ENCODE measurements at places on chromosomes 2 and 18. TPM values are rescaled to one million over a fixed set of nuclear protein-coding genes. Genes with fewer than 3 reads are reported as not detected.

GRCh38 chr2:230654057-230654456 is 58.6 kb upstream of the CAB39 start:
- DNase-seq, result no peak

DNA sequence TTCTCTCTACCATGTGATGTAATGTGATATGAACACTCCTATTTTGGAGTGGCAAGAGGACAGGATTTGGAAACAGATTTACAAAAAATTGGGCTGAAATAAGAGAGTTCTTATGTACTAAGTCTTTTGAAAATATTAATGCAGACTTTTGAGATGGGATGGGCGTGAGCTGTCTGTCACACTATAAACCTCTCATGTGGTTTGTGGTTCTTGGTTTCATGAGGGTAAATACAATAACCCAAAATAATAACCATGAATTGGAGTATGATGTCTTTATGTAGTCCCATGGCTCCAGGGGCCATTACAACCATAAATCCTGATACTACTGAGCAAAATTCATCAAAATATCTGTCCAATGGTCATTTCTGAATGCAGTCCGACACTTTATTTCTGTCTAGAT is 668.0 kb downstream of the MBD2 start:
- DNase-seq, result no peak

GRCh38 chr2:218323526-218324472 is 31.5 kb upstream of the TMBIM1 start:
- peak; percentile 92 for DNase-seq

- no peak for DNase-seq
These were observed 19.5 kb upstream of the ID2 start for GRCh38 chr2:8662239-8662879.

Gene TMEM178A
- total RNA-seq, result 22.5 TPM

Gene RGPD6
- total RNA-seq, result 33.9 TPM

Gene ALMS1
- total RNA-seq, result 30.1 TPM

Gene PROKR1
- total RNA-seq, result 0.04 TPM

DNA sequence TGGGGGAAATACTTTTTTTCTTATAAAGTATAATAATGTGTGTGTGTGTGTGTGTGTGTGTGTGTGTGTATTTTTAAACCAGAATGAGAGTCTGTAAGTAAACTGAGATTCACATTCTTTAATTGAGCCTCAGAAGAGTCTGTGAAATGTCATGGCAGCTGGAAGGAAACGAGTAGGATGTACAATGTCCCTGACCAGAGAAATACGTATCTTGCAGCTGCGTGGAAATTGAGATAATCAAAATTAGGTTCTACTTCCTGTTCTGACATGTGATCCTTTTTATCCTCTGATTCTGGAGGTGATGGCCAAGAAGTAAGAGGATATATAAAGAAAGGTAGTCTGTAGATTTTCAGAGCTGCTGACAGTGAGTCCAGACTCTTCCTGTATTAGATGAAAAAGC is 50.0 kb downstream of the SH3RF3 start:
- DNase-seq, result no peak

- peak; percentile 24 for DNase-seq
These were observed 1.1 kb downstream of the MIB1 start for GRCh38 chr18:21741562-21742314.

Gene CD8B2
- not detected for total RNA-seq

Gene TMEM247
- not detected for total RNA-seq

DNA sequence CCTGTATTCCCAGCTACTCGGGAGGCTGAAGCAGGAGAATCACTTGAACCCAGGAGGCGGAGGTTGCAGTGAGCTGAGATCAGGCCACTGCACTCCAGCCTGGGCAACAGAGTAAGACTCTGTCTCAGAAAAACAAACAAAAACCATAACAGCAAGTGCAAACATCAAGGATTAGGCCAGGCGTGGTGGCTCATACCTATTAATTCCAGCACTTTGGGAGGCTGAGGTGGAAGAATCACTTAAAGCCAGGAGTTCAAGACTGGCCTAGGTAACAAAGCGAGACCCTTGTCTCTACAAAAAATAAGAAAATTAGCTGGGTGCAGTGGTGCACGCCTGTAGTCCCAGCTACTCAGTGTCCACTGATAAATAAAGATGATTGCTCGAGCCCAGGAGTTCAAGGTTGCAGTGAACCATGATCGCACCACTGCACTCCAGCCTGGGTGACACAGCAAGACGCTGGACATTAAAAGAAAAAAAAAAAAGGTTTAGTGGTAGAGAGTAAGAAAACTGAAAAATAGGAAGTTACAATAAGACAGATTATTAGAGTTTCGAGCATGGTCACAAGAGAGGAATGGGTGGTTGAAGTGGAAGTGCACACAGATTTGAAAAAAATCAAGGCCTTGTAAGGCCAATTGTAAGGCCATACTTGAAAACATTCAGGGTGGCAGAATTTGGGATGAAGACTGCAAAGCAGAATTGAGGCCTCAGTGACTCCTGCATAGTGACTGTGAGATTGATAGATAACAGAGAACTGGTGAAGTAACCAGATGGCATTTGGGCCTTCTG is 6.4 kb upstream of the KCMF1 start:
- DNase-seq, result no peak

Gene VWA3B
- 0.09 TPM for total RNA-seq

GRCh38 chr2:145026456-145027455 is 506.8 kb upstream of the ZEB2 start:
- peak; percentile 56 for DNase-seq

Gene LBX2
- 0.80 TPM for total RNA-seq

- no peak for DNase-seq
These were observed 402.5 kb upstream of the TRIB2 start for GRCh38 chr2:12314127-12314760.

DNA sequence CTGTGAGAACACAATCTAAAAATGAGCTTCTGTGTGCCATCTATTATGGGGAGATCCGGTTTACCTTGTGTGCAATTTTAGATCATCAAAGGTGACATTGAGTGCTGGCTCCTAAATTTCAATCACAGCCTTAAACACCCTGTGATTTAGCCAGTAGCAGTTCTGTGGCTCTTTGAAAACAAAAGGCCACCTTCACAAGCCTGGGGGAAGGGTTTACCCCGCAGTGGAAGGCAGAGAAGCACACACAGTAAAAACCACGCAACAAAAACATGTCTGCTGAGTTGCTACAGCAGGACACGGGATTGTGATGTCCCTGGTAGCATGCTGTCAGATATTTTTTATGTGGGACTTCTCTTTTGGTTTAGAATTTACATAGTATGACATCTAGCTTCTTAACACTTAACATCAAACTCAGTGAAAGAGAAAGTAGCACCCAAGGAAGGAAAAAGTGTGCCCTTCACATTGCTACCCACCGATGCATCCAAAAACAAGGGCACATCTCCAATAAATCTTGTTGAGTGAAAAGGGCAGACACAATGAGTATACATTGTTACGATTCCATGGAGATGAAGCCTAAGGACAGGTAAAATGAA is 56.1 kb upstream of the RNF152 start:
- no peak for DNase-seq

GRCh38 chr2:172084645-172085459 is 455 bp upstream of the DLX1 start:
- peak; percentile 90 for DNase-seq

GRCh38 chr2:15744820-15745219 is 153.2 kb downstream of the DDX1 start:
- DNase-seq, result no peak

Gene BOLL
- total RNA-seq, result 0.28 TPM

- DNase-seq, result no peak
These were observed 37.0 kb downstream of the TGFA start for GRCh38 chr2:70516596-70516995.

DNA sequence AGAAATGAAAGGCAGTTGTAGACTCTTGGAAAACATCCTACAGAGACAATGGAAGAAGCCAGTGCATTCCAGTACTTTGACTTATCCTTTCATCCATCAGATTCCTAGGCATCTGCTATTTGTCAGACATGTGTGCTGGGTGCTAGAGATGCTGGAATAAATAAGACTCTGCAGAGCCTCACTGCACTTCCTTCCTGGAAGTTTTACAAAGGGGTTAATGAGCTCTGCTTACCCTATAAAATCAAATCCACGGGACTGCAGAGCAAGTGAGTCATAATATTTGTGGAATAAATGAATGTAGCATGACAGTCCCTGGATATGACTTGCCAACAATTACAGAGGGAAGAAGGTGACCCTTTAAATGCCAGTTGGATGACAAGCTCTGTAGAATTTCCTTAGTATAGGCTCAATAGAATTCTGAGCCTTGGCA is 52.7 kb upstream of the NPAS2 start:
- peak; percentile 36 for DNase-seq

- DNase-seq, result no peak
These were observed 23.1 kb downstream of the ELP2 start for GRCh38 chr18:36152781-36153180.

Gene HSBP1L1
- total RNA-seq, result 6.3 TPM

DNA sequence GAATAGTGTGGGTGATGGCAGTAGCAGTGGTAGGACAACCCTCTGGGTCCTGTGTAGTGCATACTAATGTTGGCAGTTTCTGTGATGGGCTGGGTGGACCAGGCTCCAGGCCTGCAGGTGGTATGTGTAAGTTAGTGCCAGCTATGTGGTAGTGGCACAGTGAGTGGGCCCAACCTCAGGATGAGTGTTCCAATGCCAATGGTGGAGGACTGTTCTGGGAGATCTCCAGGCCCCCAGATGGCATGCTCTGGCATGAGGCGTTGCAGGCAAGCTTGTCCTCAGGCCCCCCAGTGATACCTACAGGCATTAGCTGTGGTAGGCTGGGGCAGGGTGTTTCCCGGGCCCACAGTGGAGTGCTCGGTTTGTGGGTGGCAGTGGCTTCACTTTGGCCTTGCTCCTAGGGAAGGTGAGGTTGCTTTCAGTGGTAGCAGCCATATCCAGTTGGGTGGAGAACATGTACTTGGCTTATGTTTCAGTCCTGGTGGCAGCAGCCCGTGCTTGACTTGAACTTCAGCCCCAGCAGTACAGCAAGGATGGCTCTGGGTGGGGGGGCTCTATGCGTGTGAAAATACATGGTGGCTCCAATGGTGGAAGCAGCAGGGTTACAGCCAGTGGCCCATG is 32.4 kb downstream of the TEX51 start:
- no peak for DNase-seq

DNA sequence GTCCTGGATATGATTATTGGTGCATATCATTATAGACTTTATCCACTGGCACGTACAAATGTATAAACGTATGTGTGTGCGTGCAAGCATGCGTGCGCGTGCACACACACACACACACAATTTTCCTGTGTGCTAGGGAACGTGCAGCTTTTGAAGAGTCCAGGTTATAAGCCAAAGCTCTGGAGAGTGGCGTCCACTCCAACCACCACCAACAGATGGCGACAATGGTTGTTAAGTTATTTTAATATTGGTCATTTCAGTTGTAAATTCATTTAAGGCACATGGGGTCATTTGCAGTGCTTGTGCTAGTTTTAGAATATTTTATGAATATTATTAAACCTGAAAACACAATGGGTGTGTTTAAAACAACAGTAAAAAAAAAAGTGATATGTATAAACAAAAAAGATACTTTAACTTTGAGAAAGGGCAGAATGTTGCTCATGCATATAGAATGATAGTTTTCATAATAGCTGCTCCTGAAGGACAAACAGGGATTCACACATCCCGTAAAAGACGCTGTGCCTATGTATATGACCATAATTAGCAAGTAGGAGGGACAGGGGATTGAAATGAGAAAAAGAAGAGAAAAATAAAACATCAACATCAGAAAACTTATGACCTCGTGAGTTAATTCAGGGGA is 124.2 kb upstream of the ITGB6 start:
- DNase-seq, result peak; percentile 59

GRCh38 chr18:63539904-63540510 is 2.2 kb upstream of the SERPINB12 start:
- DNase-seq, result no peak

Gene TBC1D8
- 23.2 TPM for total RNA-seq

Gene REEP1
- 14.6 TPM for total RNA-seq

Gene IL1RL2
- not detected for total RNA-seq
